ENCODE measurements at places on chromosomes 5 and 9.

GRCh38 chr5:124658867-124659557, 87.4 kb downstream of the ZNF608 start:
- DNase-seq = no peak

GRCh38 chr9:2962471-2963172, 118.7 kb upstream of the PUM3 start:
- no peak for DNase-seq

GRCh38 chr5:122999947-123000563, 36.5 kb downstream of the PPIC start:
- DNase-seq = no peak

DNA sequence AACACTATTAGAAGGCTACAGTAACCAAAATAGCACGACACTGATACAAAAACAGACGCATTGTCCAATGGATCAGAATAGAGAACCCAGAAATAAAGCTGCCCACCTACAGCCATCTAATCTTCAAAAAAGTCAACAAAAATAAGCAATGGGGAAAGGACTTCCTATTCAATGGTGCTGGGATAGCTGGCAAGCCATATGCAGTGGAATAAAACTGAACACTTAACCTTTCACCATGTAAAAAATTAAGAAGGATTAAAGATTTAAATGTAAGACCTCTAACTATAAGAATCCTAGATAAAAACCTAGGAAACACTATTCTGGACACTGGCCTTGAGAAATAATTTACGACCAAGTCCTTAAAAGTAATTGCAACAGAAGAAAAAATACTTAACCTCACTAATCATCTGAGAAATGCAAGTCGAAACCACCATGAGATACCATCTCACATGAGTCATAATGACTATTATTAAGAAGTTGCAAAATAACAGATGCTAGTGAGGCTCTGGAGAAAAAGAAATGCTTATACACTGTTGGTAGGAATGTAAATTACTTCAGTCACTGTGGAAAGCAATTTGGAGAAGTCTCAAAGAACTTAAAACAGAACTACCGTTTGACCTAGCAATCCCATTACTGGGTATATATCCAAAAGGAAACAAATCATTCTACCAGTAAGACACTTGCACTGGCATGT, 203.3 kb upstream of the CDH9 start:
- no peak for DNase-seq

DNA sequence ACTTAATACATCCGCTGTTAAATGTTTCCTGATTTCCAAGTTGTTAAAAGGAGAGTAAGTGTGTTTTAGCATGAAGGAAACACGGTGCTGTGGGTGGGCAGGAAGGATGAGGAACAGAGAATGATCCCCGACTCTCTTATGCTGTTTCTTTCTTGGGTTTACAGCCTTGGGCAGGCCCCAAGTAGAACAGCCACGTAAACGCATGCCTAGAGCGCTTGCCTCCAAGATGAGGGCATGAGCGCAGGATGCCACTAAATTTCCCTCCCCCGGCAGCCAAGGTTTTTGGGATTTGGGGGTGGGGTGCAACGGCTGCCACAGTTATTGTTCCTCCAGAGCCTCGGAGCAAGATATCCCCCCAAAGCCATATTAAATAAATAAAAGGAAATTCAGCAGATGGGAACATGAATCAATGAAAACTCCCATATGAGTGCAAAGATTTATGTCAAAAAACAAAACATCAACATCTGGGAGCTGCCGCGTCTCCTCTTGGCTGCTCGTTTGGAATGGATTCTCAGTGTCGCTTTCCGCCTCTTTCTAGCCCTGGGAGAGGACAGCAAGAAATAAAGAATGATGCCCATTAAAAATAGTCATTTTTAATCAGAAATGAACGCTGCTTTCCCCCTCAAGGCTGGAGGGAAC, 10.0 kb upstream of the DELE1 start:
- DNase-seq = no peak

GRCh38 chr5:119390404-119390803, 34.6 kb downstream of the TNFAIP8 start:
- no peak for DNase-seq

DNA sequence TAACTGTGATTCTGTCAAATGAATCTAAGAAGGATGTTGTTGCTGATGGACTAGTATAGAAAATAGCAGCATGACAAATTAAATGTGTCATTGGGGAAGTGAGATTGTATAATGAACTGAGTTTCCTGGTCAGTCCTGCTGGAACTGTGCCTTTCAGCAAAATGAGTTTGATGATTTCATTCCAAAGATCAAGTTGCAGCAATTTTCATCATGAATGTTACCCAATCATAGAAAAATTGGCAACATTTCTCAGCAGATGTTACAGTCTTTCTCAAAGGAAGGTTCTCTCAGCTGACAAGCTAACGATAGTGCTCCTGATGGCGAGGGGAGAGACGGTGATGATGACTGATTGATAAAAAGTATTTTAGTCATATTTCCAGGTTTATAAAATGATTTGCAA, 10.7 kb downstream of the PCDHAC2 start:
- no peak for DNase-seq
